ENCODE measurements at places on chromosomes 11 and 22. TPM values are rescaled to one million over a fixed set of nuclear protein-coding genes. Genes with fewer than 3 reads are reported as not detected.

DNA sequence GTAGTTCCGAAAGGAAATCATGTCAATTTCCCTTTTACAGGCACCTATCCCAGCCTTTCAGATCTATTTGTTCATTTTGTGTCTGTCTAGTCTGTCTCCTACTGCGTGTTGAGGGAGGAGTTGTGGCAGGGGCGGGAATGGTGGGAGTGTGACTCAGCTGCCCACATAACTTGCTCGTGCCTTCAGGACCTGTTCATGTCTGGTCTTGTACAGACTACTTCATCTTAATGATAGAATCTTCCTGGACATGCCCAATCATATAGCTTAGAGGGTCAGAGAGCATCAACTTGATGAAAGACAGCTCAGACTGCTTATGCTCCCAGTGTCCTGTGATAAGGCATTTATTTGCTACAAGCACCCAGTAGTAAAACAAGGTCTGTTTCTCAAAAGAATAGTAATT is 61.0 kb upstream of the BIRC3 start:
- DNase-seq: peak; percentile 52

The APOL4 gene
- not detected for total RNA-seq

DNA sequence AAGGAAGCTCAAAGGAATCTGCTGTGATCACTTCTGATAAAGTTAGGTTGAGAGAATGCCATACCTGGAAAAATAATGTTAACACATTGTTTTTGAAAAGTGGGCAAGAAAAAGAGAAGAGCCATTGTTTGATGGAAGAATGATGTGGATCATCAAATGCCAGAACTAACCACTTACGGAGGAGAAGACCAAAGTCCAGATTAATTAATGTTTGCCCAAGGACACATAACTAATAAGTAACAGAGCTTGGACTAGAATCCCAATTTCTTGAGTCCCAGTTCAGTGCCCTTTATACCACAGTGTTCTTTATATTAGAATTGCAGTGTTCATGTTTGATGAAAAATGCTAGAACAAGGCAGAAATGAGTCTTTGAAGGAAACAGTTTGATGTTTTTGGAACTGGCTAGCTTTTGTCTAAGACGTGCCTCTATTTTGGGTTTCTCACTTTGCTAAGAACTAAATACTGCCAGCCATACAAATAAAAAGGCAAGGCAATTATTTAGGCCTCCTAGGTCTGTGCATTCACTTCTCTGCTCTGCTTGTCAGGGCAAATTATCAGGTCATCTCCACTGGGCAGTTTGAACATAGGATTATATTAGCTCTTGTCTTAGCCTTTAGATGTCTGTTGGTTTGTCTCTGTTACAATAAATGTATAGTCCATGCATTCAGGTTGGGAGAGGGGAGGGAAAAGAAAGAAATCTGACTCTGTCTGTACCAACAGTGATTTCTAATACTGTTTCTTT is 72.3 kb downstream of the TRIM44 start:
- DNase-seq: peak; percentile 95

DNA sequence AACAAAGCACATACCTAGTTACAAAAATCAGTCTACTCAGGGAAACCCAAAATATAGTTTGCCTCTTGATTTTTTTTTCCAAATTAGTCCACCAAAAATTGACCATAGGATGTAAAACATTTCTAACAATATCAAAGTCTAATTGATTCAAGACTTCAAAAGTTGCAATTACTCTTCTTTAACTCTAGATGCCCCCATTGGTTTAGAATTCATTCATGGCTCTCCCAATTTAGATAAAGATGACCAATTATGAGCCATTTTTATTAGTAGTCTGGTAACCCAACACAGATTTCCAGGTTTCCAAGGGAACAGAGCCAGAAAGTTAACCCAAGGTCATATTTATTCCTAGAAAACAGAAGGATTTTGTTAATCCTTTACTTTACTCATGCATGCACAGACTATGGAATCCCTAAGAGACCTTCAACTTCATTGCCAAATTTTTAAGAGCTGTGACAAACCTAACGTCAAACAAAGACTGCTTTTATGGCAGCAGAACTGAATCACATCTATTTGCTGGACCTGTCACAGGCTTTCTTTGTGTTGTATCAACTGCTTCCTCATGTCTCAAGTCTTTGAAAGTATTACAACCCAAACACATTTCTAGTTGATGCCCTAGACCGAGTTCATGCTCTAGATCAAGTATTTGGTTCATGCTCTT is 55.3 kb downstream of the C22orf42 start:
- peak; percentile 11 for DNase-seq

GRCh38 chr22:20094197-20094807 is 14.3 kb downstream of the DGCR8 start:
- no peak for DNase-seq

The TEAD1 gene
- total RNA-seq: 170 TPM

DNA sequence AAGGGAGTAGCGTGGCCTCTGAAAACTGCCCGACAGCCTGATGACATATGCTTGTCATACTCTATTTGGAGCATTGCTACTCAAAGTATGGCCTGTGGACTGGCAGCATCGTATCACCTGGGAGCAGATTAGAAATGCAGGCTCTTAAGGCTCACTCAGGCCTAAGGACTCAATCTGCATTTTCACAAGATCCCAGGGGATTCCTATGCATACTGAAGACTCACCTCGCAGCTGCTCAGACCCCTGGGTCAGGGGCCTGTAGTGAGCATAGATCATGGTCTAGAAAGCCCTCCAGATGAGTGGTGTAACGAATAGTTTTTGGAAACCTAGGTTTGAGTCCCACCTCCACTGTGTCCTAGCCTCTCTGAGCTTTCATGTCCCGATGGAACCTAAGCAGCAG is 126.3 kb downstream of the FEZ1 start:
- DNase-seq: no peak

DNA sequence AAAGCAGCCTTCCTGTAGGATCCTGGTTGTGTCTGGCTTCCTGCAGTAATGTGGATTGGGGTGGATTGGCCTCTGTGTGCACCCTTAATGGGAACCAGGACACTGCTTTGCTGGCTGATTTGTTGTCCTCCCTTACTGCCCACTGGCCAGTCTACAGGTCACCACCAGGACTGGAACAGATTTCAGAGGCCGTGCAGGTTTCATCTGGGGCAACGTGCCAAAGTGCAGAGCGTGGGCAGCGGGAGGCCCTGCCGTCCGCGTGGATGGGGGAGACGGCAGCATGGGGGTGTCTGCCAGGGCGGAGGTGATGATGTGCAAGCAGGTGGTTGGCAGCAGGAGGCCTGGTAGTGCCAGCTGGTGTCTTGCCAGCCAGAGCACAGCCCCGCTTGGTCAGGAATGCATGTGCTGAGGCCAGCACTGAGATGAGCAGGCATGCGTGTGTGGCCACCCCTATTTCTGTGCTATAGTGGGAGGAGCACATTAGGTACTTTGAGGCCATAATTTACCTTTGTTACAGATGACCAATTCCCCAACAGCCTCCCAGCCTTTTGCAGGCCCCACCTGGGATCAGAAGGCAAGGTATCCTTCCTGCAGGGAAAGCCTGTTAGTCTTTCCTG is 24.3 kb downstream of the BCR start:
- peak; percentile 52 for DNase-seq

The KRTAP5-1 gene
- total RNA-seq: not detected

GRCh38 chr22:38302906-38303305 is 14.3 kb downstream of the CSNK1E start:
- DNase-seq: no peak

The MS4A7 gene
- not detected for total RNA-seq

- DNase-seq: no peak
Measured at GRCh38 chr22:27850000-27850521, 48.5 kb upstream of the MN1 start.

- DNase-seq: no peak
Measured at GRCh38 chr11:95922536-95923438, 1.1 kb downstream of the MTMR2 start.

The SLC22A6 gene
- total RNA-seq: not detected

The ART1 gene
- total RNA-seq: not detected

The LRRC4C gene
- total RNA-seq: 0.69 TPM

GRCh38 chr22:20928573-20928967 is 11.4 kb downstream of the CRKL start:
- DNase-seq: no peak

The MLC1 gene
- total RNA-seq: not detected

DNA sequence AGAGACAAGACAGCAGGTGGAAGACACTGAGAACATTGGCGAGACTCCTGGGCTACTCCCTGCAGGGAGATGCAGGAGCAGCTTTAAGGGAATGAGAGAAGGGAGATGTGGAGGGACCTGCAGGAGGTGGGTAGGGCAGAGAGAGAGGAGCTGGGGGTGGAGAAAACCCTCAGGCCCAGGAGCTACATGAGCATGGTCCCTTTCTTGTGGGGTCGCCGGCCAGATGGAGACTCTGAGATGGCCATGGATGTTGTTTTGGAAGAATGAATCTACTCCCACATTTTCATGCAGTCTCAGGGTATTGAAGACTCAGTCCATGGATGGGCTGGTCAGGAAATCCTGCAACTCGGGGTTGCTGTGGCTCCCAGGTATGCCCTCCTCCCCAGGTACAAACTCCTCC is 1381.9 kb downstream of the TBC1D22A start:
- DNase-seq: no peak

DNA sequence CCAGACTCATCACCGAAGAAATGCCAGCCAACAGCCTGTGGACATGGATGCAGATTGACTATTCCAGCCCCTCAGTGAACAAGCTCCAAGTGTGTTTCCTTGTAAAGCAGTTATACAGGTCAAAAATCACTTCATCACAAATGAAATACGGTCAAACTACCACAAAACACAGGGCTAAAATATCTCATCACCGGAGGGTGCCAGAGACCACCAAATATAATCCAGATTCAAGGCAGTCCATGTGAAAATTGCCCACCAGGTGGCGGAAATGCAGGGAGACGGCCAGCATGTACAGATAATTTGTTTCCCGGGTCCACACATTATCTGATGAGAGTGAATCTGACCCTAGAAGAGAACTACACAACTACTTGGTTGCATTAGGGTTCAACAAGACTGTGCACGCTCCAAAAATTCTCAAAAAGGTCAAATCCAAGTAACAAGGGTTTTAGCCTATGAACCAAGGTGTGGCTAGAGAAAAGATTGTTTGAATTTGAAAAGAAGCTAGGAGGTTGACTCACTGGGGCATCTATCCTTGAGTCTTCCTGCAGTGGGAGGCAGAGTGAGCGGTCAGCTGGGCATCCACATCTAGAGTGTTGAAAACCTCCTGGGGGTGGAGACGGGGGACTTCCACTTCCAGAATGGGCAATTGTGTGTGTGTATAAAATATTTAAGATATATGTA is 71.7 kb downstream of the IGLL5 start:
- peak; percentile 40 for DNase-seq

DNA sequence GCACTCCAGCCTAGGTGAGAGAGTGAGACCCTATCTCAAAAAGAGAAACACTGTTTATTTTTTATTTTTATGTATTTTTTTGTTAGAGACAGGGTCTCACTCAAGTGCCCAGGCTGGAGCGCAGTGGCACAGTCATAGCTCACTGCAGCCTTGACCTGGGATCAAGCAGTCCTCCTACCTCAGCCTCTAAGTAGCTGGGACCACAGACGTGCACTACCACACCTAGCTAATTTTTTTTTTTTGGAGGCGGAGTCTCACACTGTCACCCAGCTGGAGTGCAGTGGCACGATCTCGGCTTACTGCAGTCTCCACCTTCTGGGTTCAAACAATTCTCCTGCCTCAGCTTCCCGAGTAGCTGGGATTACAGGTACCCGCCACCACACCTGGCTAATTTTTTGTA is 6.4 kb downstream of the RBX1 start:
- no peak for DNase-seq

DNA sequence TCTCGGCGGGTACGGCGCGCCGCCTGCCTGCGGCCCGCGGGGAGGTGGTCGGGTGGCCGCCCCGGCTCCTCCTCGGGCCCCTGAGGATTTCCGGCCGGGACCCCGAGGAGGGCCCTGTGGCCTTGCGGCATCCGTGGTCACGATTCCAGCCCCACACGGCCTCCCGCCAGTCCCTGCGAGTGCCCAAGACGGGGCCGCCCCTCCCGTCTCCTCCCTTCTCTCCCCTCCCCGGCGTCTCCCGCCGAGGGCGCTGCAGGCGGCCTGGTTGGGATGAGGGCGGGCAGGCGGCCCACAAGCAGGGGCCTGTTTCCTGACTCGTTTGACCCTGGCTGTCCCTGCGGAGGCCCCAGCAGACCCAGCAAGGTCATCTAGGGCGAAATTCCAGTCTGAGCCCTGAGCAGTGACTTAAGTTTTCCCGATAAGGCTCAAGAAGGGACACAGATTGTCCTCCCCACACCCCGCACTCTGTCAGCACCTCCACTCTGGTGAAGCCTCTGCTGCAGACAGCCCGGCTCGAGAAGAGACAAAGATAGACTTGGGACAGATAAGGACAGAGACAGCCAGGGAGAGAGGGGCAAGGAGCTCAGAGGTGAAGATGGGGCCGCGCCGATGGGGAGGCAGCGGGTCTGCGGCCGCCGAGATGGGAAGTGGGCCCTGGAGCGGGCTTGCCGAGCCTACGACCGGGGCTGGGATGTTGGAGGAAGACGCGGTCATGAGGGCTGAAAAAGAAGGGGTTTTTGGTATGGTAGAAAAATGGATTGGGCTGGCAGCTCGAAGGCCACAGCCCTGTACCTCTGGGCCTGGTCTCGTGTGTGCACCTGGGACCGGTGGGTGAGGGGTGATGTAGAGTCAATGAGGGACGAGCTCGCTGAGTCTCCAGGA is 95.0 kb downstream of the SWAP70 start:
- peak; percentile 36 for DNase-seq

The CARD18 gene
- total RNA-seq: not detected

The EHBP1L1 gene
- 31.0 TPM for total RNA-seq

All from renal cortical epithelial cell (primary cell).